ENCODE measurements at places on chromosomes 6 and 20. TPM values are rescaled to one million over a fixed set of nuclear protein-coding genes. Genes with fewer than 3 reads are reported as not detected.

GRCh38 chr20:17835240-17835933, 133.2 kb downstream of the SNX5 start:
- no peaks in the 10 kb centered on the region for H3K36me3 ChIP-seq
- no peak overlapping the region for H3K27ac ChIP-seq
- H3K4me3 ChIP-seq = no peak overlapping the region
- H3K4me1 ChIP-seq = peaks cover 11% of the 10 kb centered on the region

- H3K4me3 ChIP-seq = no peak overlapping the region
- no peak overlapping the region for H3K27ac ChIP-seq
- peaks cover 3% of the 10 kb centered on the region for H3K36me3 ChIP-seq
- peaks cover 20% of the 10 kb centered on the region for H3K4me1 ChIP-seq
Measured at GRCh38 chr20:20198011-20198410, 145.7 kb downstream of the CFAP61 start.

DNA sequence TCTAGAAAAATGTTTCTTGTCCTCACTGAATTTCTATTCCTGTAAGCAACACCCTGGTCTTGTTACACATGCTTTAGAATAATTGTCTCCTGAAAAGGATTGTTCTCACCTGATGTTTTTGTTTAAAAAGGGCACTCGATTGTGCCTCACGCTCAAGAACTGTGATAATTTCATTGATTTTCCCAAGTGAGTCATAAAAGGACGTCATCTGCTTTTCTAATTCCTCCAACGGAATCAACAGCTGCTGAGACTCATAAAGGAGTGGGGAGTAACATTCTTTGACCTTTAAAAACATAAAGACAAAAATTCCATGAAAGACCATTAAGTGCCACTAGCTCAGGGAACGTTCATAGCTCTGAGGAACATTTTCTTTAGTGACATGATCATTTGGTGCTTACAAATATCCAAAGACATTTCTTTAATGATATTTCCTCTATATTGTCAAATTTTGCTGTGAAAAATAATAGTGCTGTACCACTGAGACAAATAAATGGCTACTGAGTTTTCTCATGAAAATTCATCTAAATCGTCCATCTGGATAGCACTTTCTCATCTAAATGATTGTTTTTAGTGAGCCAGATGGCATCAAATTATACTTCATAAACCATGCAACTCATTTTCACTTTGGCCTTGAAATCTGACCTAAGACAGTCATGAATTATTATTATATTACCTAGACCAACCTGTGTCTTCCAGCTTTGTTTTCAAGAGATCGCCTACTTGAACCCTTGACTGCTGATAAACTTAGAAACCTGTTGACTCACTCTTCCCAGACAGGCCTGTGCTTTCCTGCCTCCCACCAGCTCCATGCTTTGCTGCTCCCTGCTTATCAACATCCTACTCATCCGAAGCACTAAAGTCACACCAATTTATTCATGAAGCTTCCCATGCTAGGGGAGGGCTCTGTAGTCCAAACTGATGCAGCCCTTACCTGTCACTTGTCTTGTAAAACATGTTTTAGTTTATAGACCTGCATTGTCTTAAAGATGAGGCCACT, 178.2 kb downstream of the SYNE1 start:
- H3K4me3 ChIP-seq = no peak overlapping the region
- no peaks in the 10 kb centered on the region for H3K4me1 ChIP-seq
- no peaks in the 10 kb centered on the region for H3K27me3 ChIP-seq

DNA sequence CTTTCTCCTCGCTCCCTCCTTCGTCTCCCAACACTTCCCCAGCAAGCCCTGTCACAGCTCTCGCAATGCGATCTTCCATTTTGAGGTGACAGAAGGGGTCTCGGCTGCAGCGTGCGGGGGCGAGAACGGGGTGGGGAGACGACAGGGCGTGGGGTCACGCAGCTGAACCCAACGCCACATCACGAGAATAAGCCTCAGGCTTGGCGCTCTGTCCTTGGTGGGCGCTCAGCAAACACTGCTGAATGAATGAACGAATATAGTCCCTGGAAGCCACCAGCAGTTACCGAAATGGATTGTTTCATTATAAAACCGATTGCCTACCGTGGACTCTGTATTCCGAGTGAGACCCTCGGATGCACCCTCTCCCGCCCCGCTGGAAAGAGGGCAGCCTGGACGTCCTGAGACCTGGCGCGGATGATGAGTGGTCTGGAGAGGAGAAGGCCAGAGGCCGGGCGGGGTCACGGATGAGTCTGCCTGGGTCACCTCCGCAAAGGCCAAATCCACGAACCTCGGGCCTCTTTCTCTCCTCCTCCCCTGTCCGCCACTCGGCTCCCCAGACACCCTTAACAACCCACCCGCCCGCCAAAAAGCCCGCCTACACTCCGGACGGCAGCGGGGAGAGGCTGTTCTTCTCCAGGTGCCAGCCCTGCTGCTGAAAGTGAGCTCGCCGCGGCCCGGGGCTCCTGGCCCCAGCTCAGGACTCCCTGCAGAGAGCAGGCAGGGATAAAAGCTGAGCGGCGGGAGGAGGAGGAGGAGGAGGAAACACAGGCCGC, 3.7 kb downstream of the NRN1 start:
- no peak for DNase-seq
- peaks cover 98% of the 10 kb centered on the region for H3K27me3 ChIP-seq
- no peak overlapping the region for H3K27ac ChIP-seq
- H3K36me3 ChIP-seq = no peaks in the 10 kb centered on the region
- peak overlapping the region; percentile 81 for H3K4me3 ChIP-seq
- peaks cover 22% of the 10 kb centered on the region for H3K4me1 ChIP-seq

GRCh38 chr6:160510199-160510598, 153.9 kb downstream of the LPA start:
- no peak overlapping the region for H3K27ac ChIP-seq
- DNase-seq = no peak
- H3K36me3 ChIP-seq = no peaks in the 10 kb centered on the region
- H3K4me3 ChIP-seq = no peak overlapping the region

Gene FAM209A
- total RNA-seq = 0.52 TPM

Gene COL12A1
- total RNA-seq = 6.9 TPM

Gene SPDEF
- total RNA-seq = 1.6 TPM

Gene TSPO2
- total RNA-seq = not detected
